Activated CD4-positive, alpha-beta memory T cell treated with anti-CD3 and anti-CD28 coated beads for 36 hours (primary cell): ENCODE measurements at places on chromosomes 3 and 15.

DNA sequence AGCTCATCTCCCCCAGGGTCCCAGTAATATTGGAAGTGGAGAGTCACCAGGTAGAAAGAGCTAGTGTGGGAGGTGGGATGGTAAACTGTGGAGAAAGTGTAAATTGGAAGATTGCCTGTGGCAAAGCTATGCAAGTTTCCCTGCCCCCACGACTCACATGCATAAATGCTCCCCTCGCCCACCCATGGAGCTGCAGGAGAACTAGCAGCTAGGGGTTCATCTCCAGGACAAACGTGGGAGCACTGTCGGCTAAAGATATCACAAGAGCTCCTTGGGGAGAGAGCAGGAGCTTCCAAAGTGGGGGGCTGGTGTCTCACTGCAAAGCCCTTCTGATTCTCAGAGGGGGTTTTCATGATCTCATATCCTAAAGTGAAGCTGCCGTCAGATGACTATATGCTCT lies 91.4 kb upstream of the PLCL2 start:
- DNase-seq, result no peak

GRCh38 chr3:48402907-48403306 lies 27.0 kb downstream of the PLXNB1 start:
- DNase-seq, result no peak

GRCh38 chr3:141427764-141428163 lies 59.1 kb upstream of the RASA2 start:
- DNase-seq, result no peak

GRCh38 chr3:184777566-184778356 lies 34.2 kb upstream of the VPS8 start:
- peak; percentile 88 for DNase-seq

GRCh38 chr3:55755516-55756205 lies 268.6 kb upstream of the WNT5A start:
- no peak for DNase-seq

DNA sequence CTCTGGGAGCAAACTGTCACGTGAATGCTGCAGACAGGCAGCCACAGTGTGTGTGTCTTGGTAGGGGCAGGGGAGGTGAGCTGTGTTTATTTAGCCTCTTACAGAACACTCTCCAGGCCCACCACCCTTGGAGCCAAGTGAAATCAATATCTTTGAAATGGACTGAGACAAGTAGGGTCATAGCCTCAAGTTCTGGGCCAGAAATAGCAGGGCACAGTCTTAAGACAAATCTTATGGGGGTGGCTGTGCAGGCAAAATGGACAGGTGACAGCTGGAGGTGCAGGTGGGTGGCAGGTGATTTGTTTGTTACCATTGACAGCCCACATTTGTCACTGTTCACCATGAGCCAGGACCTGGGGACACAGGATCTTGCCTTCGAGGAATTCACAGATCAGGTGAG lies 93.6 kb upstream of the NMNAT3 start:
- DNase-seq, result no peak

- DNase-seq, result no peak
Measured at GRCh38 chr15:29364426-29365078, 94.9 kb upstream of the NSMCE3 start.

DNA sequence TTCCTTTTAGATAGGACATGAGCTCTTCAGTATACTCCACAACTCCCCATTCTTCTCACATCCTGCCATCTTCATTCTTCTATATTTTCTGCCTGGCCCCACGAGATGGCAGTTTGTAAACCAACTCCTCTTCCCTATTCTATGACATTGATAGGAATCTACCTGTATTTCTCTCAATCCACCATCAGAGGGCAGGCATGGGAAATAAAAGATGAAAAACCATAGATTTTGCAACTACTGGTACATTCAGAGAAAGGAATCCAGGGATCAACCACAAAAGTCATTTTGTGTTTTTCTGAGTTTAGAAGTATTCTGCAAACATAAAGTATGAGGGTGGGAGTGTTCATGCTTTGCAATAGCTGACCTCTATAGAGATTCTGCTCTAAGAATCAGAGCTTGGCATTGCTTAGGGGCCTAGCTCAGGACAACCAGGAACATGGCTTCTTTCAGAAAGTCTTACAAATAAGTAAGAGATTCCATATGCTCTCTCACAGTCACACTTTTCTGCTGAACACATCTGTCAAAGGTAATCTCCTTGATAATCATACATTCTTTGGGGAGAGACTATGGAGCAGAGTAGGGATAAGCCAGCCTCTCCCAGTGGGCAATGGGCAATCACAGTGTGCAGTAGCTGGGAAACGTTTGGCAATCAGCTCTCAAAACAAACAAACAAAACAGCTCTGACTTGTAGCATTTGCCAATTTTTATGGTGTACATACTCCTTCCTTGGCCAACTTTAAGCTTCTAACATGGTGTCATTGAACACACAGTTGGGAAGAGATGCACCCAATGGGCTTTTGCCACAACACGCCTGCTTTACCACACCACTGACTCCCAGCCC lies 43.1 kb upstream of the SLC25A36 start:
- no peak for DNase-seq

DNA sequence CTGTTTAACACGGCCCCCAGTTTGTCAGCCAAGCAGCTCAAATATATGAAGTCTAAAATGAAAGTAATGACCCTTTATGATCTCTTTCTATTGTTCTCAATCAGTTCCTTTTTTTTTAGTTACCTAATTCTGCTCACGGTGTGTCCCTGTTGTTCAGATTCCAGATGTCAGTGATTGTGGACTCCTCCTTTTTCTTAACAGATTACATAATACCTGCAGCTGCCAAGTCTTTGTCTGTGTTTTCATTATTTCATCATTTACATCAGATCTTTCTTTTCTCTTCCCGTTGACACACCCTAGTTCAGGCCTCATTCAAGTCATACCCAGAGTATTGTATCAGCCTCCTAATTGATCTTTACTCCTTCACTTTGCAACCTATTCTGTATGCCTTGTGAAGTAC lies 56.1 kb upstream of the SKIL start:
- no peak for DNase-seq

DNA sequence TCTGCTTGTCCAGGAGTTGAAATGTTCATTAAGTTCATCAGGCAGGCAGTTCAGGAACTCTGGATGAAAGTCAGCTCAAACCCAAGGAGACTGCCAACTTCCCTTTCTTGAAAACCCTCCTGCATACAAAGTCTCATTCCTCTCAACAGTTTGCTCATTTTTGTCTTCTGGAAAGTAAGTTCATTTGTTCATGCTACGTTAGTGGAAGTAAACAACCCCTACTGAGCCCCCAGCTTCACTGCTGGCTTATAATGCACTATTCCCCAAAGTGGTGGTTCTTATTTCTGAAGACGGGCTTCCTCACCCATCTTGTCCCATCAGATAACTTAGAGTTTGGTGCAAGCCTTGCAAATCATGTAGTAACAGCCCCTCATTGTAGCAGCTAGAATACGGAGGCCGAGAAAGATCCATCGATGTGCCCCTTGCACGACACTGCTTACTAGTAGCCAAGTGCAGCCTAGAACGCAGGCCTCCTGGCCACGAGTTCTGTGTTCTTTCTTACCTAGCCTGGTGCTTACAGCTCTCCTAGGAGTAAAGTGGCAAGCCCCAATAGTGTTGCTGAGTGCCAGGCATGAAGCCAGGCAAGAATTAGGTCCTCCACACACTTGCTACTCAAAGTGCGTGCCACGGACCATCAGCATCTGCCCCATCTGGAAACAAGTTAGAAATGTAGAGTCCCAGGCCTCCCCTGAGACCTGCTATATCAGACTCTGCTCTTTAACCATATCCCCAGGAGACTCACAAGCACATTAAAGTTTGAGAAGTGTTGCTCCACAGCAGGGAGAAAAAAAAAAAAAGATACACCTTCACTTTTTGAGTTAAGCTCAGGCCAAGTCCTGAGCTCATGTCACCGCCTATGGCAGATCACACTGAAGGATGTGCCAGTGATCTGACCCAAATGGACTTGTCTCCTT lies 82.5 kb downstream of the RFTN1 start:
- DNase-seq, result no peak

DNA sequence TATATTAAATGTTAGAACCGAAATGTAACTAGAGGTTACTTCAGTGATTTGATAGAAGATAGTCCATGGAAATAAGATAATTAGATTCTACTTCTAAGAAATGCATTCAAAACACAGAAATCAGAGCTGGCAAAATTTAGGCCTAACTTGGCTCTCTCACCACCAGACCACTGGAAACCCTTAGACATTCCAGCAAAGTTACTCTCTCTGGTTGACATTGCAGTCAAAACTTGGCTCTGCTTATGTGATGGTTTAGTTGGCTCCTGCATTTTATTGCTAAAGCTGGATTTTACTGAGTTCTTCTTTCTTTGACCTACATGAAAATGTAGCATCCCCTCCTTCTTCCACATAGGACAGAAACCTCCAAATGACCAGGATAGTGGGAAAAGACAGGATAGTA lies 35.4 kb upstream of the CBLB start:
- no peak for DNase-seq

GRCh38 chr15:51759557-51760070 lies 8.2 kb downstream of the TMOD2 start:
- peak; percentile 31 for DNase-seq

GRCh38 chr15:69118089-69118488 lies 42.3 kb upstream of the GLCE start:
- no peak for DNase-seq

DNA sequence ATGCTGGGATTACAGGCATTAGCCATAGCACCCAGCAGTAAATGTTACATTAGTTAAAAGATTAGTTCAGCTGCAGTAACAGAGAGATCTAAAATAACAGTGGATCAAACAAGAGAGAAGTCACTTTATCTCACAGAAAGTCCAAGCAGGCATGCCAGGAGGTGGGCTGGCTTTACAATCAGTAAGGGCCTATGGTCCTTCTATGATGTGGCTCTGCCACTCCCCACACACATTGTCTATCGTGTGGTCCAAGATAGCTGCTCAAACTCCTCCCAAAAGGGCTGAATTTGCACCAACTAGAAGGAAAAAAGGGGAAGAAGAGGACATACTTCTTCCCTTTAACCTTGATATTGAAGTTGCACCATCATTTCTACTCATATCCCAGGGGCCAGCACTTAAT lies 4.6 kb upstream of the RUVBL1 start:
- no peak for DNase-seq
